ENCODE measurements at places on chromosomes 4 and X. TPM values are rescaled to one million over a fixed set of nuclear protein-coding genes. Genes with fewer than 3 reads are reported as not detected.

DNA sequence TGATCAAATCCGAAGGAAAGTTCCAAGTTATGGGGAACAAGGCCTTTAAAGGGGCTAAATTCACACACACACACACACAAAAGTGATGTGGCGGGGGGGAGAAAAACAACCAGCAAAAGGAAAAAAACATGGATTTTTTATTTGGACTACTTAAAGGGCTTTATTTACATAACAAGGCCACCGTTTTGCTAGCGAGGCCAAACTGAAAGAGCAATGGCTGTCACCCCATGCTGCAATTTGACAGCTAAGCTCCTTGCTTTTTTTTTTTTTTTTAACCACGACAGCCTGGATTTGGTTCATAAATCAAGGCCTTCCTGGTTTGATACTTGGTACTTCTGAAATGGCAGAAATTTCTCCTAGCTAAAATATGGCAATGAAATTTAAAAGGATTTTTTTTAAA is 99.6 kb upstream of the PTCHD1 start:
- DNase-seq: no peak

DNA sequence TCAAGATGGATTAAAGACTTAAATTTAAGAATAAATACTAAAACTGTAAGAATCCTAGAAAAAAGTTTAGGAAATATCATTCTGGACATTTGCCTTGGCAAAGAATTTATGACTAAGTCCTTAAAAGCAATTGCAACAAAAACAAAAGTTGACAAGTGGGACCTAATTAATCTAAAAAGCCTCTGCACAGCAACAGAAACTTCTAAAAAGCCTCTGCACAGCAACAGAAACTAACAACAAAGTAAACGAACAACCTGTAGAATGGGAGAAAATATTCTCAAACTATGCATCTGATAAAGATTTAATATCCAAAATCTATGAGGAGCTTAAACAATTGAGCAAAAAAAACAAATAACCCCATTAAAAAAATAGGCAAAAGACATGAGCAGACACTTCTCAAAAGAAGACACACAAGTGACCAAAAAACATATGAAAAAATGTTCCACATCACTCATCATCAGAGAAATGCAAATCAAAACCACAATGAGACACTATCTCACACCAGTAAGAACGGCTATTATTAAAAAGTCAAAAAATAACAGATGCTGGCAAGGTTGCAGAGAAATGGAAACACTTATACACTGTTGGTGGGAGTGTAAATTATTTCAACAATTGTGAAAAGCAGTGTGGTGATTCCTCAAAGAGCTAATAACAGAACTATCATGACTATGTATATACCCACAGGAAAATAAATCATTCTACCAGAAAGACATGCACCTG is 5.5 kb upstream of the OPRPN start:
- no peak for DNase-seq

DNA sequence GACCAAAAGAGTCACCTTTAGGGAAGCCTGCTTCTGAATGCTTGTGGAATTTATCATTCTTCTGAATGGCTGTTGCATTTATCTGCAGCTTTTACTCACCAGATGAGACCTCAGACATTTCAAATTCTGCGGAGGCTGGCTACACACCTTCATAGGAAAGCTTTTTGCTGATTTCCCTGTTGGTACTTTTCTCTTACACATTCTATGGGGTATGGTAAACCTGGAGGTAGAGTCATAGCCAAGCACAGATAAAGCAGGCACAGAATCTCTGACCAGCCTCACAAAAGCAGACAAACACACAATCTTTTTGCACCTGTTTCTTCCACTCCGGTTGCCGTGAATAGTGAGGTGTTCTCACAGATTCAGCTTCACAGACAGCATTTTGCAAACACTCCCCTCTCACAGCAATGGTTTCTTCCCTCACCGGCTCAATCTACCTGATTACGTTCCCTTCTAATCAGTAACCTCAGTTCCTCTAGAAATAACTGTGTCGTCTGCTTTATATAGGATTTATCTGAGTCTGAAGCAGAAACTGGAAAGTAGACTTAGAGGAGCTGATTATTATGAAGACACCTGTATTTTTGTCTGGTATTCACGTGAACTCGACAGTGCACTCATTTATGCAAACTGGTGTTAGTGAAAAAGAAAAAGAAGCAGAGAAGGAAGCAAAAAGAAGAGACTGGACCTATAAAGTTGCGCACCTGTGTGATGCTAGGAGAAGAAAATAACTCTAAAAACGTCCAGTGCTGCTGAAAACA is 83.1 kb downstream of the DMD start:
- no peak for DNase-seq

DNA sequence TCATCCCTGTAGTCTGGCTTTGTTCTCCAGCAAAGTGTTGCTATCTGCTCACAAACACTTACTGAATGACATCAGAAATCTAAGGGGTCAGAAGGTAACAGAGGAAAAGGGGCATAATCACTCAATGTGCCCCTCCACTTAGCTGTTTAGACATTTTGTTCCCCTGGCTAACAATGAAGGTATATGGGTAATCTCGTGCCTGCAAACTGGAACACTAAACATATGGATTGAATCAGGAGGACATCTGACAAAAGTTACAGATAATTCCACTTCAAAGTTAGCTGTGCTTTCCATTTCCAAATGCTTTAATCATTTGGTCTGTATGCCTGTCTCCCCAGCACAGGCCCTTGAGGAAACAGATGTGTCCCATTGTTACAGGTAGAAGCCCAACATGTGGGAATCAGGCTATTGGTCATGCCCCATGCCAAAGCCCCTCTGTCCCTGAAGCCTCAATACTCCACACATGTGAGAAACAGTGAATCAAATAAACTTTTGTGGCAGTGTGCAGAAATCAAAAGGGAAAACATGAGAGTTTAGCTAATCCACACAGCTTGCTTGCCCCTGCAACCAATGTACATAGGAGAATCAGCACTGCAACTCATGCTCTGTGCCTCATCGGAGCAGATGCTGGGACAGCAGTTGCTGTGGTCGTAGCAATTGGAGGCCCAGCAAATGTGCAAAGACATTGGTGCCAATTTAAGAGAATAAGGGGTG is 111.7 kb downstream of the RNF150 start:
- no peak for DNase-seq

GRCh38 chr4:73245955-73246354 is 12.6 kb downstream of the ANKRD17 start:
- no peak for DNase-seq

- no peak for DNase-seq
Observed at GRCh38 chrX:111831343-111831742, 44.6 kb upstream of the TRPC5OS start.

DNA sequence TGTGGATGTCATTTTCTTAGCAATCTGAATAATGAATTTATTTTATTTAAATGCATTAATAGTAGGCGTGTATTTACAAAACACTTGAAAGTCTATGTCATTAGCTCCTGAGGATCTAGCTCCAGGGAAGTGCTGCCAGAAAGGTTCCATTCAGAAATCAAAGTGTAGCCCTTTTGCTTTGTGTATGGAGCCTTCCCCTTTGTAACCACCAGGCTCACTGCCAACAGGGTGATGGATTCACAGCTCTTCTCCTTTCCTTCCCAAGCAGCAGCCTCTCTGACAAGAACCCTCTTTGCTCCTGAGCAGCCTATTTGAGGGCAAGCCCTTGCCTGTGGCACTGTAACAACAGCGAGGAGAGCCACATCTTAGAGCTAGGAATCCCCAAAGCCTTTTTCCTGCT is 286.0 kb upstream of the RASGEF1B start:
- no peak for DNase-seq

GRCh38 chrX:106611317-106611678 is 480 bp upstream of the RADX start:
- DNase-seq: no peak

DNA sequence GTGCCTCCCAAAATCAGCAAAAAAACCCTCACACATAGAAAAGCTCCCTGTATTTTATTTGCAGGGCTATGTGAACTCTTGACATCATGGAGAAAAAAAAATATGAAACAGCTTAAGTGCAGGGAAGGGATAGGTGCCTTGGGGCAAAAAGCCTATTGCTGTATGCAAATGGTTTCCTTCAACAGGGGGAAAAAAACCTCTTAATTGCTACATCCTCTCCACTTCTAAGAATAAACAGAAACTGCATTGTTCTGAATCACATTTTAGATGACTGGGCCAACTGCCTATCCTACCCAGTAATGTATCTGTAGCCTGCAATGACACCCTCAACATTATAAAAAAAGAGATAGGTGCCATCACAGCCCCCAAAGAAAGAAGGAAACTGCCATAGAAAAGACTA is 229.4 kb upstream of the GALNTL6 start:
- DNase-seq: no peak

DNA sequence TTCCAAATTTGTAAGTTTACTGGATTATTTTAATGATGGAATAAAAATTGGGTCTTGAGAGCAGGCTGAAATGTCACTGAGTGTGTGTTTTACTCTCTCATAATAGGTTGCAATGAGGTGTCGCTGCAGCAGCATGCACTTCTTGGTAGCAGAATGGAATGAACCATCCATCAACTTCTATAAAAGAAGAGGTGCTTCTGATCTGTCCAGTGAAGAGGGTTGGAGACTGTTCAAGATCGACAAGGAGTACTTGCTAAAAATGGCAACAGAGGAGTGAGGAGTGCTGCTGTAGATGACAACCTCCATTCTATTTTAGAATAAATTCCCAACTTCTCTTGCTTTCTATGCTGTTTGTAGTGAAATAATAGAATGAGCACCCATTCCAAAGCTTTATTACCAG is 2.6 kb downstream of the SAT1 start:
- no peak for DNase-seq

GRCh38 chr4:56311299-56311975 is 75.9 kb downstream of the AASDH start:
- no peak for DNase-seq

DNA sequence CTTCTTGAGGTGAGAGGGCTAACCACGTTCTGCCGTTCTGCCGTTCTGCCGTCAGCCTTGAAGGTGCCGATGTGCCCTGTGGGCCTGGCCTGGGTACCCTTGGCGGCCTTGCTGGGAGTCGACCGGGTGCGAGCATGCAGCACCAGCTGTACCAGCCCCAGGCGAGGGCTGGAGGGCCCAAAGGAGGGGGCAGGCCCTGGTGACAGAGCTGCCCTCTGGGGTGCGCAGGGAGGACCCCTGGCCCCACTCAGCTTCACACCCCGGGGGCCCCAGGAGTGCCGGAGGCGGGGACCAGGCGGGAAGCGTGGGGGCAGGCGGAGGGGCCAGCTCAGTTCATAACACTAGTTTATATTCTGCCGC is 22.1 kb downstream of the UVSSA start:
- DNase-seq: no peak

Gene PABPC1L2A
- total RNA-seq: 1.6 TPM

Gene F11
- not detected for total RNA-seq

Gene TCEAL2
- 33.4 TPM for total RNA-seq

Gene SPANXA1
- total RNA-seq: not detected

Gene ASMT
- 0.41 TPM for total RNA-seq

Gene EPGN
- total RNA-seq: not detected

Gene ARR3
- total RNA-seq: not detected
